ENCODE measurements at places on chromosomes 3 and 15.
A peak's percentile ranks its signal among the peaks of the same experiment; 100 is the strongest.

DNA sequence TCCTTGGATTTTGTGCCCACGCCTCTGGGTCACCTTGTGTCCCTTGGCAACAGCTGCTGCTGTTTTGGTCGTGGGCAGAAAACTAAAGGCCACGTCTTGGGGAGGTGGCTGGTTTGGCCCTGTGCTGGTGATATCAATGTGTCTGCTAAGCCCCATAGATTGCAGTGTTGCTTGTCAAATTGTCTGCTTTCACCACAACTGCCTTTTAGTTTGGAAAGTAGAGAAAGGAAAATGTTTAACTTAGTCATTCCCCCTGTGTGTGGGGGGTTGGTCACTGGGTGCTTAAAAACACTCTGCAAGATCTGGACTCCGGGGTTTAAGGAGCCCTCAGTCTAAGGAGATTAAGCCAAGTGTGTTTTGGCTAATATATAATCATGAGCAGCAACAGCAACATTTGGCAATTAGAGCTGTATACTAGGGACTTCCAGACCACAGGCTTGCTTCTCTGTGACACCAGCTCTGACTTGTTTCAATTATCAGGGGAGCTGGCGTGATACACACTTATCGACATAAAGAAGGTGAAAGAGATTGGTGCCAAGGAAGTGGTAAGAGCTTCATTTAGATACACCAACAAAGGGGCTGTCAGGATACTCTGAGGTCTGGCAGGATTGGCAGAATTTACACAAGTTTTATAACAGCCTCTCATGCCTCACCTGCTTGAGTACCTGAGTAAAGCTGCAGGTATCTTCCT is 3.5 kb downstream of the SMAD3 start:
- peak; percentile 60 for DNase-seq

GRCh38 chr15:78090422-78091063 is 1.8 kb upstream of the SH2D7 start:
- no peak for DNase-seq

GRCh38 chr3:89932882-89933281 is 825.5 kb downstream of the EPHA3 start:
- no peak for DNase-seq

DNA sequence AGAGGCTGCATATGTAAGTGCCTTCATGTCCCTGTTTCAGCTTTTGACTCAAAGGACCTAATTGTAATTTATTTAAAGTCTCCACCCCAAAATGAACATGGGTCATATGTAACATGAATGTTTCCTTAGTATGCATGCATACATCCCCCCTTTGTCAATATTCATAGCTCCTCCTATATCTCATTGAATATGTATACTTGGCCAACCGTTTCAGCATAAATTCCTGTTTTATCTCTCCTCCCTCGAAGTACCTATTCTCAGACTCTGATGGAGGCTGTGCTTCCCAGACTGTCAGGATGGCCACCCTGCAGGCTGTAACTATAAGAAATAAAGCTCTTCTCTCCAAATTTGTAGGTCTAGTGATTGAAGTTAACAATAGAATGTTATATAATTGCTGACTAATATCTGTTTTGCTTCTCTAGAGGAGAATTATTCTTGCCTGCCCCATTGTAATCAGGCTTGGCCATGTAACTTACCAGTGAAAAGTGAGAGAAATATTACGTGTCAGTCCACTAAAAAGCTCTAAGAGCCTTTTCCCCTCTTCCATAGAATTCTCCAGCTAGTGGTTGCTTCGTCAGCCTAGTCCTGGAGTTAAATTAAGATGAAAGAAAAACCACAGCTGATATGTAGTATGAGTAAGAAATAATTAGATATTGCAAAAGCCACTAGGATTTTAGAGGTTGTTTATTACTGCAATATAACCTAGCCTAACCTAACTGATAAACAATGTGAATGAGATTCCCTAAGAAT is 245.1 kb downstream of the ZNF385D start:
- DNase-seq: peak; percentile 2

GRCh38 chr3:71240034-71240433 is 343.5 kb downstream of the FOXP1 start:
- peak; percentile 27 for DNase-seq

GRCh38 chr3:148457886-148458285 is 239.8 kb upstream of the AGTR1 start:
- no peak for DNase-seq

DNA sequence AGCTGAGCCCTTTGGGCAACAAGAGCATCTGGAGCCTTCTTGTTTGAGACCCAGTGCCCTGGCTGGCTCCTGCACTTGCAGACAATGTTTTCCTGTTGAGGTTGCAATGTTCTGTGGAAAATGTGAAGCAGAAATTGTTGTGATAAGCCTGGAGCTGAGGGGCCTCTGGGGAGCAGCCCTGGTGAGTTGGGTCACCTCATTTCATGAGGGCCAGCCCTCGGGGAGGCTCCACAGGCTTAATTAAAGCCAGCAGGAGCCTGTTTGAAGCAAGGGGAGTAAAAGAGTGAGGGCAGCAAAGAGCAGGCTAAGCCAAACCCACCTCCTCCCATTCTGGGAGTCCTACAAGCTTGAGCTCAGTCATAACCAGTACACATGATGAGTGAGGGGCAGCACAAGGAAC is 154.3 kb downstream of the ALDH1A2 start:
- peak; percentile 37 for DNase-seq

DNA sequence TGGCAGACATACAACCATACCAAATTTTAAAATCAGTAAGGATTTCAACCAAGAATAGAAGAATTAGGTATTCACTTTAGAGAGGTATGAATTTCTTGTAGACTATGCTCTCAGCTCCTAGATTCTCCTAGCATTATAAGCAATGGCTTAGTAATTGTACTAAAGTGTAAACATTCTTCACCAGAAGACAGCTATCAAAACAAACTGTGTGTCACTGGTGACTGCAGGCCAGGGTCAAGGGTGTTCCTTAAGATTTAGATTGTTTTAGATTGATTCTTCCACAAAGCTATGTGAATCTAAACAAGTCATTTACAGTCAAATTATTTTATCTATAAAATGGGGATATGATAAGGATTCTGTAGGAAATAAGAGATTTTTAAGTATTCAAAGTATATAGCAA is 23.1 kb upstream of the GP5 start:
- DNase-seq: peak; percentile 73

GRCh38 chr3:133191818-133192217 is 153.6 kb downstream of the TMEM108 start:
- no peak for DNase-seq

DNA sequence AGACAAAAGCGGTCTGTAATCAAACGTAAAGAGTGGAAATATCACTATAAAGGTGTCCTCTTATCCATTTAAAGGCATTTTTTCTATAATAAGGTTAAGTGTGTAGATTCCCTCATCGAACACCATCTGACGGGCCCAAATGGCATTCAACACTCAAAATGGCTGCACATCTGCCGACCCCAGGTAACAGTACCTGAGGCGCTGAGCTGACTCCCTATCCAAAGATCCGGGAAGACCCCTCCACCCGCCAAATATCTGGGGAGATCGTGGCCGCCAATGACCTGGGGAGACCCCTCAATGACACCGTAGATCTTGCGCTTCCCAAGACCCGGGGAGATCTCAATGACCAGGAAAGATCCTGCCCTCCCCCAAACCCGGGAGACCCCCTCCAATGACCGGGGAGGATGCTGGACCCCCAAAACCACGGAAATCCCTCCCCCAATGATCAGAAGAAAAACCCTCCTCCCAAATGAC is 476 bp downstream of the IP6K2 start:
- no peak for DNase-seq

DNA sequence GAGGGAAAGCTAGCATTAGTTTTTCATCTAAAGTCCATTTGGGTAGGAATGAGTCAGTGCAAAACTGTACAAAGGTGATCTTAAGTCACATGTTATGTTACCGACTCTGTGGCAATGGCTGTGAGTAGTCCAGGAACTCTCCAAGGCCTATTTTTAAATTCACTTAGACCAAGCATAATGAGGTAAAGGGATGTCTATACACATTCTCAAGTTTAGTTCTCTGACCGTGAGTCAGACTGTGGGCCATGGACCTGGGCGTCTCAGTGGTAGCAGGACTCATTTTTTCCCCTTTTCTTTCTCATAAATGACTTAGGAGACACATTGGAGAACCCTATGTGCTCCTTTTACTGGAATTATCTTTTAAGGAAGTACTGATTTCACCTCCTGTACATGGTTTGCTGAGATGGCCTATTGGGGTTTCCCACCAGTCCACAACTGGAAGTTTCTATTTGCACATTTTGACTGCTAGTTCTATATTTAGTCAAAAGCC is 488.7 kb upstream of the TPRG1 start:
- peak; percentile 95 for DNase-seq

GRCh38 chr3:60402931-60403330 is 848.3 kb downstream of the FHIT start:
- DNase-seq: no peak

DNA sequence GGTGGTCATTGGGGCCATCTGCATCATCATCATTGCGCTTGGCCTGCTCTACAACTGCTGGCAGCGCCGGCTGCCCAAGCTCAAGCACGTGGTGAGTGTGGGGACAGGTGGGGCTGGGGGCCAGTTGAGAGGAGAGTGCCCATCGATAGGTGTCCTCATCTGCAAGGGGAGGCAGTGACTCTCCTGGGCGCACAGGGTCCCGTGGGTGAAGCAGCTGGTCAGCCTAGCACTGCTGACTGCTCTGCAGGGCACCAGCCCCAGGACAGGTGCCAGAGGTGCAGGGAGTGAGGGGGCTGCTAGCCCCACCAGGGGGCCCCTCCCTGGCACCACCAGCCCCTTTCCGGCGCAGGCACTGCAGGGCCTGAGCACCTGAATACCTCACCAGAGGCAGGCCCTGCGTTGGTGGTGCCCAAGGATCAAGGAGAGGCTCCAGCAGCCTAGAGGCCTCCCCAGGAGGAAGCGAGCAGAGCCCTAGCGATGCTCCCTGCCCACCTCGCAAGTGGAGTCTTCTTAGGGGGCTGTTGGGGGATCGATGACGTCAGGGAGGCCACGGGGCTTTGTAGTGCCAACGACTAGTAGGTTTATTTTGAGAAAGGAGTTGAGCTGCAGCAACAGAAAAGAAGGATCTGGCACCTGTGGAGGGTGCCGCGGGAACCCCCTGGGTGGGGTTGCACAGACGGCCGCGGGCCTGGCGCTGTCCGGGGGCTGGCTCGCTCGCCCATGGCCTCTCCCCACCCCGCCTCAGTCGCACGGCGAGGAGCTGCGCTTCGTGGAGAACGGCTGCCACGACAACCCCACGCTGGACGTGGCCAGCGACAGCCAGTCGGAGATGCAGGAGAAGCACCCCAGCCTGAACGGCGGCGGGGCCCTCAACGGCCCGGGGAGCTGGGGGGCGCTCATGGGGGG is 976 bp upstream of the ABTB1 start:
- peak; percentile 23 for DNase-seq

GRCh38 chr15:84778194-84778593 is 29.8 kb downstream of the ZNF592 start:
- DNase-seq: no peak

GRCh38 chr3:140552403-140552802 is 125.5 kb upstream of the TRIM42 start:
- DNase-seq: no peak

GRCh38 chr3:128492671-128493569 is at the start of gene GATA2:
Gene GATA2 (minus strand): TSS chr3:128493201. CDS start chr3:128487031, 6,170 bp downstream.
- DNase-seq: peak; percentile 50

DNA sequence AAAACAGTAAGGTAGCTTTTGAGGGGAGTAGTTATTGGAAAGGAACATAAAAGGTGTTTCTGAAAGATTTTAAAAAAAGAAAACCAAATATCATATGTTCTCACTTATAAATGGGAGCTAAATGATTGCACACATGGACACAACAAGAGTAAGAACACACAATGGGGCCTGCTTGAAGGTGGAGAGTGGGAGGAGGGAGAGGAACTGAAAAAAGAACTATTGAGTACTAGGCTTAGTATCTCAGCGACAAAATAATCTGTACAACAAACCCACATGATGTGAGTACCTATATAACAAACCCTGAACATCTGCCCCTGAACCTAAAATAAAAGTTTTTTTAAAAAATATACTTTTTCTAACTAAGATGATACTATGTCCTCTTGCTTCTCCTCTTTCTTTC is 138.3 kb downstream of the CGGBP1 start:
- no peak for DNase-seq

- peak; percentile 55 for DNase-seq
Measured at GRCh38 chr3:154971341-154971740, 108.8 kb upstream of the MME start.

GRCh38 chr15:39743611-39744010 is 39.0 kb downstream of the FSIP1 start:
- no peak for DNase-seq

DNA sequence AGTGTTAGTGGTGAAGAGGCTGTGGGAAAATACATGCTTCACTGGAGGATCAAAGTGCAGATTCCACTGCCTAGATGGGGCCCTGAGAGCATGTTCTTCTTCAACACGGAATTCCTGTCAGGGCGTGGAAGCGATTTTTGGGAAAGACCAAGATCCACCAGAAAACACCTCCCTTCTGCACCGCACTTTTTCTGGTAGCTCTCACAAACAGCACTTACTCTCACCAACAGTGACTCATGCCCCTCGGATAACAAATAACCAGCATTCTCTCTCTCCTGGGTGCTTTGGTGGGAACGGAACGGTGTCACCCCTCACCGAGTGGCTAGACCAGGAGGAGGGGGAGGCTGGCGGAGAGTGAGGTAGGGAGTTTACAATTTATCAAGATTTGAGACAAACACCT is 40.1 kb downstream of the ADAMTSL3 start:
- DNase-seq: no peak

- DNase-seq: peak; percentile 69
Measured at GRCh38 chr15:35444557-35445204, 101.3 kb downstream of the DPH6 start.

DNA sequence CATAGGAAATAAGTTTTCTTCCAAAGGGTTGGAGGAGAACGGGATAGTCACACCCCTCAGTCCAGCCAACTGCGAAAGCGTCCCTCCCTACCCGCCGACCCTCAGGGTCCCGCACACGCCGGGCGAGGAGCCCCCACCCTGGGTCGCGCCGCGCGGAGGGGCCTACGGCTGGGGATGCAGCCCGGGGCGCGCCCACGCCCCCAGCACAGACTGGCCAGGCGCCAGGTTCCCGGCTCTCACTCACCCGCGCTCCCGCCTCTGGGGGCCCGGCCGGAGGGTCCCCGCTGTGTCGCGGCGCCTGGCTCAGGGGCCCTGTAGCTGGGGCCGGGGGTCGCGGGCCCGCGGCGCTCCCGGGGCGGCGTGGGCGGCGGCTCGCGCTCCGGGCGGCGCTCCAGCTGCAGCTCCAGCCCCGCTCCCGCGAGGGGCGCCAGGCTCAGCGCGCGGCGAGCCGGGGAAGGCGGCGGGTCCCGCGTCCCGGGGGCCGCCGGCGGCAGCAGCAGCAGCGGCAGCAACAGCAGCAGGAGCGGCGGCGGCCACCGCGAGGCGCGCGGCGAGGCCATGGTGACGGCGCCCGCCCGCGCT is 375 bp downstream of the HEG1 start:
- no peak for DNase-seq
